Epithelial cell of proximal tubule (primary cell): ENCODE measurements at places on chromosomes 7 and 10.

DNA sequence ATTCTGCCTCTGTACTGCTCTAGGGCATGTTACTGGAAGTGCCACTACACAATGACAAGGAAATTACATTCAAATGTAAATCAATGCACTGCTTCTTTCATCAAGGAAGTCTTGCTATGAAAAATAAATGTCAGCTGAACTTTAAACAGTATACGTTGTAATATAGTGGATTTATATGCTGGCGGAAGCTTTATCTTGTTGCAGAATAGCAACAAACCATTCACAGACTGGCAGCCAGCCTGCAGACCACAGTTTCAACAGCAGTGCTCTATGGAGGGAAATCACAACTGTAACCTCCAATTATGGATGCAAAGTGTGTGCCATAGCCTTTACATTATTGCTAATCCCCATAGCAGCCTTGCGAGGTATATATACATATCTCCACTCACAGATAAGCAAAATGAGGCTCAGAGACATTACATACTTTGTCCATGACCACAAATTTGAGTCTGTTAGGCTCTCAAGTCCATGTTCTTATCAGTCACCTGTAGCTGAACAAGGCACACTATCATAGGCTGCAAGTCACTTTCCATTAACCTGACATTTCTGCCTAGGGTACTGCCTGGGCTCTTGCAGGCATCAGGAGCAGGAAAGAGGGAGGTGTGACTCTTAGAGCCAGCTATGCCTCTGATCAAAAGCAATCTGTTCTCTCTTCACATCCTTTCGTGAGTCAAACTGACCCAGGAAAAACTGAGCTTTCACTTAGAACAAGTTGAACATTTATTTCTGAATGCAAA, 22.6 kb downstream of the COL28A1 start:
- DNase-seq, result no peak

GRCh38 chr10:59011972-59012632, 164.3 kb upstream of the PHYHIPL start:
- no peak for DNase-seq

- no peak for DNase-seq
These were observed 337.2 kb upstream of the LRGUK start for GRCh38 chr7:133789974-133790373.

DNA sequence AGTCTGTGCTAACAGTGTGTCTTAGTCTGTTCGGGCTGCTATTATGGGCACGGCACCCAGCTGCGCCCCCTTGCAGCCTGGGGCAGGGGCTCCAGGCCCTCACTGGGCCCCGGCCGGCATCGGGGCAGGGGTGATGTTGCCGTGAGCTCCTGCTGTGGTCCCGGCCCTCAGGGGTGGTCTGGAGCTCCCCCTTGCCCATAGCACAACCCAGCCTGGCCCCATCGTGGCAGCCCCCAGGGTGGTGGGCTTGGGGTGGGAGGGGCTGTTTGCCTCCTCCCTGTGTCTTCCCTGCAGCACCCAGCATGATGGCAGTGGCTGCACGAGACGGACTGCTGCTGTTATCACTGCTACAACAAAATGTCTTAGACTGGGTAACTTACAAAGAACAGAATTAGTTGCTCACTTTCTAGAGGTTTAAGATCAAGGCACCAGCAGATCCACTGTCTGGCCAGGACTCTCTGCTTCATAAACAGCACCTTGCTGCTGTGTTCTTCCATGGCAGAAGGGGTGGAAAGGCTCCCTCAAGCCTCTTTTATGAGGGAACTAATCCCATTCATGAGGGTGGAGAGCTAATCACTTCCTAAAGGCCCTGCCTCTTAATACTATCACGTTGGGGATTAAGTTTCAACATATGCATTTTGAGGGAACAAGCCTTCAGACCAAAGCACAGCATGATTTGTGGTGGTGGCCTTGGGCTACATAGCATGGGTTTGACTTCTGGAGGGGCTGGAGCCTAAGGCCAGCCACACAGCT, 149.5 kb downstream of the SEC23IP start:
- DNase-seq, result no peak

DNA sequence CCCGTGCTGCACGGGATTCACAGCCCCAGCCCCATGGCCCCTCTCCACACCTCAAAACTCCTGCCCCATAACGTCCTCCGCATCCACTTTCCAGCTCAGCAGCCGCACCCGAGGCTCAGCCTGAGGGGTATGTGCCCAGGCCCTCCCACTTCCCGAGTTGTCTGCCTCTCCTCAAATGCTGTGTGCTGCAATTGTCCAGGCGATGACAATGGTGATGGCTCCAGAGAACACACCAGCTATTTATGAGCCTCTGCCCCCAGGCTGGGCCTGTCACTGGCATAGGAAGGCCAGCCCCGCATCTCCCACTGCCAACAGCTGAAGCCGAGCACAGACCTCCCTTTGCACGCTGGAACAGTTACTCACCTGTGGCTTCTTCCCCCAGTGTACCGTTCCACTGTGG, 2.4 kb upstream of the LDB3 start:
- DNase-seq, result no peak

GRCh38 chr7:91306266-91306665, 42.0 kb downstream of the FZD1 start:
- no peak for DNase-seq

DNA sequence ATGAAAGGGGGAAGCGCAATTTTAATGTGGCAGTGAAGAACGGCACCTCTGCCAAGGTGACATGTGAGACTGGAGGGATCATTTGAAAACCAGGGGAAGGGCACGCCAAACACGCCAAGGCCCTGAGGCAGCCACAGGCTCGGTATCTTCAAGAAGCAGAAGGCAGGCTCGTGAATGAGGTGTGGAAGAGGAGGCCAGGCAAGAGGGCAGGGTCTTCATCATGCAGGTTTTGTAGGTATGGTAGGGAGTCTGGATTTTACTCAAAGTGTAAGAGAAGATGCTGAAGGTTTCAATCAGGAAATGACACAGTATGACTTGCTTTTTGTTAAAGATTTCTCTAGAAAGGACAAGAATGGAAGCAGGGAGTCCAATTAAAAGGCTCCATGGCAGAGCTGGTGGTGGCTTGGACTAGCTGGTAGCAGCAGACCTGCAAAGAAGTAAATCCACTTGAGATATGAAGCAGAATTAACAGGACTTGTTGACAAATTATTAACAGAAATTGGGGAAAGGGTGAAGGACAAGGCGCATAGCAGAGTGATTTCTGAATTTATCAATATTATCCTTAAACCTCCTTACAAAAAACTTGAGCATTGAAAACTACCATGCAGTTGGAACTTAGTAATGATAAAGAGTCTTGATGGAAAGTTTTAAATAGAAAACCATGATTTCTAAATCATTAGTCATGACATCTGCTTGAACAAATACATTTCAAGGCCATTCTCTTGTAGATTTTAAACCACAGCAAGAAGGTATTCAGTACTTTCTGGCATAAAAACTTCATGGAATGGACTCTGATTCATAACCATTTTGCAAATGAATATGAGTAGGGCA, 70.4 kb downstream of the COA1 start:
- peak; percentile 61 for DNase-seq

GRCh38 chr10:15068802-15069201, 19.8 kb downstream of the ACBD7 start:
- no peak for DNase-seq

DNA sequence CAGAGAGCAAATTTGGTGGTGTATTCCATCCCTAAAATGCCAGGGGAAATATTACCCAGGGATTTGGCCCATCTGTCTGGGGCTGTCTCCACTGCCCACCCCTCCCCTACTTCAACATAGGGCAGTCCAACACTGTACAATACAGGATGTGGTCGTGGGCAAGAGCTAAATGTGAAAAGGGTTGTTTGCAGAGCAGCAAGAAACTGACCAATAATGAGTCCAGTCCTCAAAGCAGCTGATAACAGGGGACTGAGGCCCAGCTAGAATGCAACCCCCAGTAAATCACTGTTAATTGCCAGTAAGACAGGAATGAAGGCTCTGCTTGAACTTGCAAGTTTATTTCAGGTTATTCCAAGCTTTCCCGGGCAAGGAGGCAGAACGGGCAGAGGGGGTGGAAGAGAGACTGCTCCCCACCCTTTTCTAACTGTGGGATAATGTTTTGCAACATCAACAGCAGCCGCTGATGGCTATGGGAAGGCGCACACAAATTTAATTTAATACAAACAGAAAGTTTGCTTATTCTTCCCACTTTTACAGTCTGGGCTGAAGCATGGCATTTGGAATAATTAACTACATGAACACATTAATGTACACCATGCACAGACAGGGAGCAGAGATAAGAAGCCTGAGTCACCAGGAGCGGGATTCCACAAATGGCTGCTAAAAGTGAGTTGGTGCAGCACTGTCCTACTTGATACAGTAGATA, 36.8 kb downstream of the AFAP1L2 start:
- no peak for DNase-seq
